ENCODE measurements at places on chromosomes 11 and 22.

DNA sequence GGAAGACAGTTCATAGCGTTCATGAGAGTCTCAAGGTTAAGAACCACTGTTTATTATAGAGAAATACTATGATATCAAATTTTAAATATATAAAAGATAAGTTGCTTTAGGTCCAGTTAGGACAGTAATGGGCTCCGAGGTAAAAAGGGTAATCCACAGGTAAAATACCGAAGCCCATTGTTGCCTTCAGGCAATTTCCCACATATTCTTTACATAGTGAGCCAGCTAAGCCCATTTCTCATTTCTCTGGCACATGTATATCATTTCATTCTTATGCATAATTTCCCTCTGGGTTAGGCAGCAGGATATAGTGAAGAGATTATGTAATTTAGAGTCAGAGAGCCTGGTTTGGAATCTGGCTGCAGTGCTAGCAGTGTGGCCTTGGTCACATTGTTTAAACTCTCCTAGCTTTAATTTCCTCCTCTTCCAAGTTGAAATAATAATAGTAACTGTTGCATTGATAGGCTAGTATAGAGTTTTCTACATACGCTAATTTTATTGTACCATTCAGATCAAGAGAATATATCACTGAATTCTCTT is 7.6 kb upstream of the POU2AF1 start:
- DNase-seq = no peak

DNA sequence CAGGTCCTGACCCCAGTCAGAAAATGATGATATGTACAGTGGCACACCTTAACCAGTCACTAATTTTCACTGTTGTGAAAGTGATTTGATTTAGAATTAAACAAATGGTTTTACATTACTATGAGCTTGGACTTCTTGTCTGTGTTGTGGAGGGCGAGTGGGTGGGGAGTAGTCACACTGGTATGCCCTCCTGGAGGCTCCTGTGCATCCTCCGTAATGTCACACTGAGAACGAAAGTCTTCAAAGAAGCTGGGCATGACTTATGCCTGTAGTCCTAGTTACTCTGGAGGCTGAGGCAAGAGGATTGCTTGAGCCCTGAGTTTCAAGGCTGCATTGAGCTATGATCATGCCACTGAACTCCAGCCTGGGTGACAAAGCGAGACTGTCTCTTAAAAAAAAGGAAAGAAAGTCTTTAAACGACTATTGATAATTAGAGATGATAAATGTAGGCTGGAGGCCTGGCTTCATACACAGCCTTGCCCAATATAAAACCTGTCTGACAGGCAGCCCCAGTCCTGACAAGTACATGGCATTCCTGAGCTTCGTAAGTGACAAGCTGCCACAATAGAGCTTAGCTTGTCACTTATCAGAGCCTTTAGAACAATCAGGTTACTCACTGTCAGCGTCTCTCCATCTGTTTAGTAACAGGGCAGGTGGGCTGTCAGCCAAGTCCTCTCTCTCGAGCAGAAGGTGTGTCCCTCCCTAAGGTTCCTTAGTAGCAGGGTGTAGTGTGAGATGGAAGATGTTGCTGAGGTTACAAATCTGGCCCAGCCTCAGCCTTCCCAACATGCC is 5.0 kb upstream of the LIMK2 start:
- no peak for DNase-seq

DNA sequence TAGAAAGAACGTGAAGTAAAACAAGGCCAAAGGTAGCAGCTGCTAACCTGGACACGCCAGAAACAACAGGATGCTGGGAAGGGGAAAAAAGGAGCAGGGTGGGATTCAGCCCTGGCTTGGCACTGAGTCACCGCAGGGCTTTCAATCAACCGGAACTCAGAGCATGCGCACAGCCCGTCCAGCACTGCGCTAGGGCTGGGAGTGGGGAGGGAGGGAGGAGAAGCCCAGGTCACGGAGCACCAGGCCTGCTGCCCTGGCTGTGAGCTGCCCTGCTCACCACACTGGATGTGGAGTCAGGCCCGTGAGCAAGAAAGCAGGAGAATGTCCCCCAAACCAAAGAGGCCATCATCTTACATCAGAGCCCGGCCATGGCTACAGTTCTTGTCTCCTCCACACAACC is 51.5 kb downstream of the APOL1 start:
- DNase-seq = no peak

GRCh38 chr11:34501500-34501899 is 12.1 kb downstream of the ELF5 start:
- peak; percentile 96 for DNase-seq

GRCh38 chr22:47122441-47123000 is 360.1 kb downstream of the TBC1D22A start:
- DNase-seq = no peak

- peak; percentile 46 for DNase-seq
Measured at GRCh38 chr11:65224930-65225278, 36.9 kb upstream of the POLA2 start.

GRCh38 chr11:107988397-107989158 is 20.1 kb upstream of the CUL5 start:
- no peak for DNase-seq

- DNase-seq = no peak
Measured at GRCh38 chr22:28937206-28938025, 54.0 kb downstream of the ZNRF3 start.

GRCh38 chr11:62974848-62975522 is 9.8 kb downstream of the SLC22A6 start:
- peak; percentile 14 for DNase-seq

GRCh38 chr22:27531782-27532530 is 269.6 kb downstream of the MN1 start:
- DNase-seq = peak; percentile 78

DNA sequence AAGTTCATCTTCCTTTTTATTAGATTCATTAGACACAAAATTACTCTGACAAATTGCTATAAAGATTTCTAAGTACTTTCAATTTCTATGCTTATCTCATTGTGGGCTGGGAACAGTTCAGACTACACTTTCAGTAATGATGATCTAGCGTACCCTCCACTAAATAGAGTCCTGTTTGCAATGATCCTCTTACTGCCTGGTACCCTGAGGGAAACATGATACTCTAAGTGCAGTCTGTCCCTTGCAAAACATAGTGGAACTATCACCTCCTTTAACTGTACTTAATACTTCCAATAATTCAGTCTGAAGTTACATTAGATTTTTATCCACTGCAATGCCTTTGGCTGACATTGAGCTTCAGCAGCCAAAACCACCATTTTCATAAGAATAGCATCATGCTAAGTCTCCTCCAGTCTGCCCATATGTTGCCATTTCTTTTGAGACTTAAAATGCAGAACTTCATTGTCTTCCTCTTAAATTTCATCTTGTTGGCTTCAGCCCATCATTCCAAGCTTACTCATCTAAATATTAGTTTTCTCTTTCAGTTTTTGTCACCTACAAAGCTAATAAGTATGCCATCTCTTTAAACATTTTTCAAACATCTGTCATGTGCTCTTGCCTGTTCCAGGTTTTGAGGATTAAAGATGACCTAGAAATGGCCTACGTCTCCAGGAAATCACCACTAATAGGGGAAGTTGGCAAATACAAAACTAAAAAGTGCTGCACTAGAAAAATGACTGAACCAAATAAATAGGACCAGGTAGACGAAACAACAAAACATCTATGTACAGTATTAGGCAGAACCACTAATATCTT is 55.5 kb downstream of the PAK1 start:
- DNase-seq = no peak

GRCh38 chr11:9861860-9862725 is 198.2 kb downstream of the SWAP70 start:
- peak; percentile 82 for DNase-seq

GRCh38 chr22:30305906-30306626 is 16.8 kb upstream of the CASTOR1 start:
- DNase-seq = peak; percentile 28

DNA sequence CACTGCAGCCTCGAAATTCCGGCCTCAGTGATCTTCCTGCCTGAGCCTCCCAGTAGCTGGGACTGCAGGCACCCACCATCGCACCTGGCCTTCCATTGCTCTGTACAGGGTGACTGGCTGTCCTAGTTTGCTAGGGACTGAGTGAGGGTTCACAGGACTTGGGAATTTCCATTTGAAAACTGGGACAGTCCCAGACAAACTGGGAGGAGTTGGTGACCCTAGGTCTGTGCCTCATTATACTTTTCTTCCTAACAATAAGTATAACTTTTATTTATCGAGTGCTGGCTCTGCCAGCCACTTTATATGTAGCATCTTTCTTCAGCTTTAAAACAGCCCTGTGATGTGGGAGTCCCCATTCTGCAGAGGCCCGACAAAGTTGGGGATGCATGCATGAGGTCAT is 25.5 kb downstream of the TCP11L1 start:
- DNase-seq = no peak

GRCh38 chr11:11427542-11427941 is 74.5 kb upstream of the CSNK2A3 start:
- DNase-seq = peak; percentile 12

DNA sequence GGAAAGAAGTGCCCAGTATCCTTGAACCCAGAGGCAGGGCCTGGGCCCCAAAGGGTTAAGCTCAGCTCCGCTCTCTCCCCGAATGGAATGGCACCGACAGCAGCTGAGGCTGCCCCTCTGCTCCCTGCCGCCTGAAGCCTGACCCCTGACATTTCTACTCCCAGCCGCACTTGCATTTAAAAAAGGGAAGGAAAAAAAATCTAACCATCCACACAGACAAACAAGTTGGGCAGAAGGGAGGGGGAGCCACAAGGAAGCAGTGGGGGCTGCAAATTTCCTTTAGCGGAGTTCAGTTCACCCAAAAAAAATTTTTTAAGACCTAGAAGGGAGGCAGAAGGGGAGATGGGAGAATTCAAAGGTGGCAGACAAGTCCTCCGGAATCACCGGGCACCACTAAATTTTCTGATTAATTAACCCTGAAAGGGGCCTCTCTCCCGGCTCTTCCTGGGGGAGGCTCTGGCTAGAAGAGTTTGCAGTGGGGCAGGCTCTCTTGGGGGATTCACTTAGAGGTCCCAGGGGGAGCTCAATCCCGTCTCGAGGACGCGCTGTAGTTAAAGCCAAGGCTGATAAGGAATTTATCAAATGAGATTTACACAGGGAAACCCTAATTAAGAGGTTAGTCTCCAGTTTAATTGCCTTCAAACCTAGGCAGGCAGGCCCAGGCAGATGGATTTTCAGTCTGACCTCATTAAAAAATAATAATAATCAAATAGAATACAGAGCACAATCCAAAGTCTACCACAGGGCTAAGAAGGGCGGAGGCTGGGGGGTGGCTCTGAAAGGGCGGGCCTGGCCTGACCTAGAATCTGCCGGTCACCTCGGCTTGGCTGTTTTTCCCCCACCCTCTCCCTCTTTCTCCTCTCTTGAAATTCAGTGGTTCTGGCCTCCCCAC is 25.6 kb downstream of the MN1 start:
- no peak for DNase-seq

DNA sequence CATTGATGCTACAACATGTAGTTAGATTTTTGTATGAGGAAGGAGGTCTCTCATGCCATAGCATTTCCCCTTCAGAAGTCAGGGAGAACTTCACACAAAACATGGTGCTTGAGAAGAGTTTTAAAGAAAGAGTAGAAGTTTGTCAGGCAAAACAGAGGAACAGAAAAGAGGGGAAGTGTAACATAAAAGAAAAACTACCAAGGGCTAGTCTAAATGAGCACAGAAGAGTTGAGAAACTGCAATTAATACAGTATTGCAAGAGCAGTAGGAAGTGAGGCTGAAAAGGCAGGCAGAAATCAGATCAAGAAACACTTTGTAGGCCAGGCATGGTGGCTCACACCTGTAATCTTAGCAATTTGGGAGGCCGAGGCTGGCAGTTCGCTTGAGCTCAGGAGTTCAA is 61.0 kb downstream of the FAM168A start:
- DNase-seq = no peak

DNA sequence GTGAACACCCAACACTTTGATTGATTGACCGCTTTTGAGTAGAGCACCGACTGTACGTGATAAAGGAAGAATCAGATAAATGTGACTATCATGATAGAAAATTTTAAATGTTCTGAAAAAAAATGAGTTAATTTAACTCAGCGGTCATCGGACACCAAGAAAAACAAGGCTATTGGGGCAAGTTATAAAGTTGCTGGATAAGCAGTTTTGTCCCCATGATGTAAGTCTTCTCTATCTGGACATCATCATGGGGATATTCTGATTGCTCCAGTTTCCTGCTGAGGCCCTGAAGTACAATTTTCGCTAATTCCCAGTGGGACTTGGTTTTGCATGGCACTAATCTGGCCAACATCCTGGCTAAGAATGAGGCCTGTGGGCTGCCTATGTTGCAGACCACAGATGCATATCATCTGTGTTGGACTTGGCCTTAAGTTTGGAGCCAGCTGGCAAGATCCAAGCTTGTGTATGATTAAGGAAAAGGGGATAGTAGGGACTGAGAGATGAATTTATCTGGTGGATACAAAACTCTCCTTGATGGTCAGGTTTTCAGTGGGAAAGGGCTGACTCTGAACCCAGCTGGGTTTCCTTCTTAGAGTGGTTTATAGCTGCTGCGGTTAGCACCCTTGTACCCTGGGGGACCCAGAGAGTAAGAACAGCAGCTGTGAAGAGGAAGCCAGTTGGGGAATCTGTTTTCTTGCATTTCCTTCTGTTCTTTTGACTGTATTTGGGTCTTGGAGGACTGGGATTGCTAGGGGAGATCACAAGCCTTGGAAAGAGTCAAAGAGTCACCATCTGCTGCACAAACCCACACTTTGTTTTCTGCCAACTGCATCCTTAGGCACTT is 118.3 kb downstream of the SEZ6L start:
- DNase-seq = no peak

- no peak for DNase-seq
Measured at GRCh38 chr22:39833610-39834009, 60.0 kb downstream of the ENTHD1 start.

DNA sequence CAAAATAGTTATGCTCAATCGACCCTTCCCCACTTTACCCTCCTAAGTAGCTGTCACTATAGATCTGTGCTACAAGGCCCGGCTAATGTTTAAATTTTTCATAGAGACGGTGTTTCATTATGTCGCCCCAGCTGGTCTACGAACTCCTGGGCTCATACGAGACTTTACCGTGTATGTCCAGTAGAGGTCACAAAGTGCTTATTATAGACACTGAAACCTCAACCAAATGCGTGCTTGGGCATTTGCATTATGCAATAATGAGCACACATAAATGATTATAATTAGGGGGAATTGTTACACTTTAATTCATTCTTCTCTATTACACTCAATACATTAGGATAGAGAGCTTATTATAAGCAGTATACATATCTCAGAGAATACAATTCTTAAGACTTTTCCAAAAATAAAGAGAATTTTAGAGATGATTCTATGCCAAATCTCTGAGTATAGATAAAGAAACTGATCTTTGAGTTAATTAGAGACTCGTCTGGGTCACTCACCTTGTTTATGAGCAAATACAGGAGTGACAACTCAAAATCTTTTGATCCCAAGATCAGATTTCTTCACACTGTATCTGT is 12.5 kb upstream of the MRPL16 start:
- DNase-seq = peak; percentile 65

Data from RPMI7951 (cell line).